ENCODE measurements at places on chromosomes 7 and 10. TPM values are rescaled to one million over a fixed set of nuclear protein-coding genes. Genes with fewer than 3 reads are reported as not detected.

The GRID1 gene
- total RNA-seq: 7.6 TPM

The CADPS2 gene
- 36.7 TPM for total RNA-seq

The MYL10 gene
- not detected for total RNA-seq

The ERVW-1 gene
- total RNA-seq: 0.11 TPM
